ENCODE measurements at places on chromosomes 16 and 17.

DNA sequence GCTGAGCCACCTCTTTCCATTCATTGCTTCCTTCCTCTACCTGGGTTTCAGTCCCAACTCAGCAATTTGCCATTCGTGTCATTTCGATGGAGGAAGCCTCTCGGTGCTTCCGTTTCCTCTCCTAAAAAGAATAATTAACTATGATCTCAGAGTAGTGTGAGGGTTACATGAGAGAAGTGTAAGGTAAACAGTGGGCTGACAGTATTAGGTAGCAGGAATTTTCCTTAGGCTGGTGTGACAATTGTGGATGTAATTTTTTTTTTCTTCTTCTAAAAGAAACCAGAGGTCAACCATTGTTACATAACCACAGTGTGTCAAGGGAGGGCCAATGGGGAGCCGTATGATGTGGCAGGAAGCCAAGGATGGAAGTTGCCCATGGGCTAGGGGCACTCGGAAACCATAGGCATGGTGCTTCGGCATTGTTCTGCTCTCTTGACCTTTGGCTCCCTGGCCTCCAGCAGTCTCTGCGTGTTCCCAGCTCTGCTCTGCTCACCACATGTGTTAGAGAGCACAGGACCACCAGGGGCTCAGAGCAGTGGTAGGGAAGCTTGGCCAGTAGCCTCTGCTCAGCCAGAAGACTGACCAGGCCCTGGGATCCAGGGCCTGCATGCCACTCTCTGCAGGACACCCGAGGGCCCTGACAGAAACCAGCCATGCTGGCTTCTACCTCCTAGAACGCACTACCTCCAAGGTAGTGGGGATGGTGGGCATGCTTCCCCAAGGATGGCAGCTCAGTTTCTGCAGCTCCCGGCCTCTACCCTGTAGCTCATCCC lies 2.0 kb upstream of the TOP2A start:
- peak; percentile 15 for DNase-seq

- DNase-seq = no peak
Observed at GRCh38 chr16:7503666-7504065, 171.0 kb downstream of the RBFOX1 start.

GRCh38 chr17:17663160-17664063 lies 17.8 kb upstream of the RAI1 start:
- no peak for DNase-seq

GRCh38 chr17:14197586-14197985 lies 39.1 kb downstream of the CDRT15 start:
- no peak for DNase-seq

GRCh38 chr16:78257376-78257728 lies 157.9 kb downstream of the WWOX start:
- DNase-seq = no peak

GRCh38 chr17:42759982-42760651 lies 910 bp upstream of the RAMP2 start:
- no peak for DNase-seq

GRCh38 chr17:83069931-83070742 lies 9.3 kb upstream of the METRNL start:
- DNase-seq = no peak

DNA sequence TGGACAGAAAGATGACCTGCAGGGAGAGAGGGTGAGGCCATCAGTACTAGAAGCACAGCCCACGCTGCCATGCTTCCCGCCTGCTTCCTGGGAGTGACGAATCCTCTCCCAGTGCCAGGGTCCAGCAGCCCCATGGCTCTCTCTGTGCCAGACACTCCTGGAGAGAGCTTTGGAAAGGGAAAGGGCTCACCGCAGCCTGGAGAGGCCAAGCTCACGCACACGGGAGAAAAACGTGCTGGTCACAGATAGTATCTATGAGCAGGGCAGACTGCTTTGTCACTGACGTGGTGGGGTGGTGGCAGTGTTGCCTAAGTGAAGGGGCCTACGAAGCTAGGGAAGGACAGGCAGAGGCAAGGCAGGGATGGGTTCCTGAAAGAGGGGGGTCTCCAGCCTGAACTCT lies 5.4 kb downstream of the WBP2 start:
- DNase-seq = no peak

GRCh38 chr17:59152925-59153324 lies 2.1 kb downstream of the SKA2 start:
- no peak for DNase-seq

DNA sequence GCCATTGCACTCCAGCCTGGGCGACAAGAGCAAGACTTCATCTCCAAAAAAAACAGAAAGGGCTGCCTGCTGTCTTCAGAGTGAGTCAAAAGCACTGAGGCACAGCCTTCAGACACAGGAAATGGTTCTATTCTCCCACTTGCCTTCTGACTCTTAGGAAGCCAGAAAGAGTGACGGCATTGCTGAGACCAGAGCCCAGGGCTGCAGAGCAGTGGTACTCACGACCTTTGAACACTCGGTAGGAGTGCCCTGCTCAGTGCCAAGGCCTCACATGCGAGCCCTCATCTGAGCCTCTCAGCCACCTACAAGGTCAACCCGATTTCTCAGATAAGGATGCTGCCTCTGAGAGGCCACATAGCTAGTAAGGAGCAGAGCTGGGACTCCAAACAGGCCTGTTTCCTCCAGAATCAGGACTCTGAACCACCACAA lies 3.5 kb upstream of the ITGAE start:
- no peak for DNase-seq

DNA sequence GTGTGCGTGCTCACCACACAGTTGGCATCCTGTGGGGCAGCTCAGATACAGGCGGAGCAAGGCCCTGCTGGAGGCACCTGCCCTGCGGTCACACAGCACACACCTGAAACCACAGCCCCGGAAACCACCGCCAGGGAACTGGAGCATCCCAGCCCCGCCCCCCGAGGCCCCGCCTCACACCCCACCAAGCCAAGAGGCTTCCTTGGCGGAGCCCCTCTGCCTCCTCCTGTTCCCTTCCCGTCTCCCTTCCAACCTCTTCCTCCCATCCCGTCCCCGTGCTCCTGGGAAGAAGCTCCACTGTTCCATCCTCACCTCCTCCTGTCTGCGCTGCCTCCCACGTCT lies 205.5 kb downstream of the NTN1 start:
- no peak for DNase-seq

DNA sequence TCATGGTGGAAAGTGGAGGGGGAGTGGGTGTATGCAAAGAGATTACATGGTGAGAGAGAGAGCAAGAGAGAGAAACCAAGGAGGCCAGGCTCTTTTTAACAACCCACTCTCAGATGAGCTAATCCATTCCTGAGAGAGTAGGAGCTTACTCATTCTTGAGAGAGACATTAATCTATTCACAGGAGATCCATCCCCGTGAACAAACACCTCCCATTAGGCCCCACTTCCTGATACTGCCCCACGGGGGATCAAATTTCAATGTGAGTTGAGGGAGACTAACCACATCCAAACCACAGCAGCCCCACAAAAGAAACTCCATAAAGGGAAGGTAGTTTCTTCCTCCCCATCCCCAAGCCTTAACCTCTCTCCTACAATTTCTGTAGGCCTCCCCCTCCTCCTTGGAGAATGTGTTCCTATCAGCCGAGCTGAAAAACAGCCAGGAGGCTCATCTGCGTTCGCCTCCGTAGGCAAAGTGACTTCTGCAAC lies 450.0 kb downstream of the NPIPA7 start:
- peak; percentile 48 for DNase-seq

DNA sequence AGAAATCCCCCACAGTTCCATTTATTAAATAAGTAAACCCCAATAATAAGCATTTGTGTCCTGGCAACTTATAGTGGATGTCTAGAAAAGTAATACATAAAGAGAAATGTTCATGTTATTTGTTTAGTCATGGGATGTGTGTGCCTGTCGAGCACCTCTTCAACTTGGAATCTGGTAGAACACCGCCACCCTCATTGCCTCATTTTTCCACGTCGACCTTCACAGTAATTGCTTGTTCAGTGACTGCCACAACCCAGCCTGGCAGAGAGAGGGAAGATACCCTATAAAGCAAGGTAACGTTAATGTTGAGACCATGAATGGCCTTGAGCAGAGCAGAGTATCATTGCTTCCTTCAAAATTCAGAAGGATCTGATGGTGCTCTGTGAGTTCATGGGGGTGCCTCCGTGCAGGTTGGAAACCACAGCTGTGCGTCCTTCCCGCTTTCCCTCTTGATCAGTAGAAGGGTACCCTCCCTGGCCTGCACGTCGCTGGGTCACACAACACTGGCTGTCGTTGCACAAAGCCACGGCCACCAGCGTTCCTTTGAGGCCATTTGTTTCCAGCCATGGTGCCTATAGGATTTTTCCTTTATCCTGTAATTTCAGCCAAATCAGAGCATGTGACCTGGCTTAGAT lies 3.7 kb upstream of the DNASE1 start:
- no peak for DNase-seq

DNA sequence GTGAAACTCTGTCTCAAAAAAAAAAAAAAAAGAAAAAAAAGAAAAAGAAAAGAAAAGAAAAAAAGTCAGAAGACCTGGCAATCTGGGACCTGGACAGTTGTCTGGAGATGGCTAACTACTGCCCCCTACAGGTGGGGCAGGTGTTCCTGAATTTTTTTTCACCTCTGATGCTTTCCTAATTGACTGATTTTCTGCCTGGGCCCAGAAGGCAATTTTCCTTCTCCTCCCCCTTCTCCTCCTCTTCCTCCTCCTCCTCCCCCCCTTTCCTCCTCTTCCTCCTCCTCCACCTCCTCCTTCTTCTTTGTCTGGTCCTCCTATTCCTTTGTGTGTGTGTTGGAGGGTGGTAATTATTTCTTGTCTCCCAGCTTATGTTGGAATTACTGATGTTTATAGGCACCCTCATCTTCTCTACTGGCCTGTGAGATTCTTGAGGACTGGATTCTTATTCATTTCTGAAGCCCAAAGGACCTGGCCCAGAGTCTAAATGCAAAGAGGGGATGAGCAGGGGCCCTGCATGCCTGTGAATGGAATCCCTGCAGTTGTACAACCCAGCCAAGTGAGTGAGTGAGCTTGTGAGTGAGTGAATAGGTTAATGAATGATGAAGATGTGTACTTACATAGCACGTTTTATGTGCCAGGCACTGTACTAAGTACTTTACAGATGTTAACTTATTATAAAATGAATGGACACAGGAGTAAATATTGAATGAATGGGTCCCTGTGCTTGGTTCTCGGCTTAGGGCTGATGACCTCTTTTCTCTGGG lies 26.9 kb downstream of the IRX5 start:
- DNase-seq = no peak
